ENCODE measurements at places on chromosomes 2 and 18.

DNA sequence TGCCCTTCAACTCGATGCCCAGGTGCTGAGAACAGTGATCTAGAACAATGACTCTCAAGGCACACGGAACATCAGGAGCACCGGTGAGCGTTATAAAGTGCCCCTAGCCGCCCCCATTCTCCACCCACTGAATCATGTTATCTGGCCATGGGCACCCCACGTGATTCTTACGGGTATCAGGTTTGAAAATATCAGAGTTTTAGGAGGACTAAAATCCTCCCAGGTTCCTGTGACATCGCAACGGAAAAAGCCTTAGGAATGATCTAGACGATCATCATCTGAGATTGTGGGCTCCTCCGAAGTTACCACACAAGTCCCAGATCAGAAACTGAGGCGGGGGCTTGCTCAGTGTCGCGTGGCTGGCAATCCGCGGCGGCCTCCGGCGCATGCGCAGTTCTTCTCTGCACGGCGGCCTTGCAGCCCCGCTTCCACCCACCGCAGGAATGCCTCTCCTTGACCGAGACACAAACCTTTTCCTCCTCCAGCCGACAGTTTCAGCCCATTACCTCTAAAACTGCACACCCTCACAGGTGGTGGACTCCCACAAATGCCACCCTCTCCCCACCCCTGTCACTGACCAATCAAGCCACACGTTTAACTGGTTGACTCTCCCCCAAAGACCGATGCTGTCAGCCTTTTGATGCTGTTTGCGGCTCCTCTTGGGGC lies 5.8 kb upstream of the MRPL33 start:
- DNase-seq: no peak

GRCh38 chr2:71865391-71865965 lies 282.2 kb downstream of the CYP26B1 start:
- DNase-seq: no peak

DNA sequence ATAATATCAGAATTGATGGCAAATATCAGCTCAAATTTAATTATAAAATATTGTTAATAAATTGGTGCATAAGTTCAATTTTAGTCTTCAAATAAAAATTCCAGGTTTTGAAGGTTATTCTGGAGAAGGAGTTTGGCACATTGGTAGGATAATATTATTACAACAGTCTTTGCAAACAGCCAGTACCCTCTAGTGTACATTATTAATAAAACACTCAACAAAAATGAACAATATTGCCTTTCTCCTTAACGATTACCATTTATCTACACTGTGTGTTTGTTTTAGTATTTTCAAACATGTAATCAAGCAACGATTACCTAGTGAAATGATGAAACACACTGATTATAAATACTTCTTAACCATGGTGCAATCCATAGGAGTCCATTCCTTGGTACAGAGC lies 334.0 kb upstream of the FSIP2 start:
- DNase-seq: no peak

- DNase-seq: no peak
Observed at GRCh38 chr2:25955036-25955435, 27.3 kb downstream of the KIF3C start.

- DNase-seq: no peak
Observed at GRCh38 chr2:228986961-228987360, 284.1 kb downstream of the PID1 start.

DNA sequence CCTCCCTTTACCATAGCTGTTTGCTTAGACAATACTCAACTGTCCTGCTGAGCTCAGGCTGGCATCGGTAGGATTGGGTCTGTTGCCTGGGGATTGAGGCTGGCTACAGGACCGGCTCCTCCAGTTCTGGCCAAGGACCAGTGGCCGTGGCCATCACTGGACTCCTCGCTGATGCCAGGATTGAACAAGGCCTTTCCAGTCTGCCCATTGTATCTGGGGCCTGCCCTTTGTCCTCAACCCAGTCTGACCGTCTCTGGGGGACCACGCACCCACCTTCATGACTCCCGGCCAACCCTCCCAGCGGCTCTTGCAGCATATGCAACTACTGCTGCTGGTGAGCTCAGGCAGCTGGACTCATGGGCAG lies 28.7 kb downstream of the SH2D6 start:
- no peak for DNase-seq

DNA sequence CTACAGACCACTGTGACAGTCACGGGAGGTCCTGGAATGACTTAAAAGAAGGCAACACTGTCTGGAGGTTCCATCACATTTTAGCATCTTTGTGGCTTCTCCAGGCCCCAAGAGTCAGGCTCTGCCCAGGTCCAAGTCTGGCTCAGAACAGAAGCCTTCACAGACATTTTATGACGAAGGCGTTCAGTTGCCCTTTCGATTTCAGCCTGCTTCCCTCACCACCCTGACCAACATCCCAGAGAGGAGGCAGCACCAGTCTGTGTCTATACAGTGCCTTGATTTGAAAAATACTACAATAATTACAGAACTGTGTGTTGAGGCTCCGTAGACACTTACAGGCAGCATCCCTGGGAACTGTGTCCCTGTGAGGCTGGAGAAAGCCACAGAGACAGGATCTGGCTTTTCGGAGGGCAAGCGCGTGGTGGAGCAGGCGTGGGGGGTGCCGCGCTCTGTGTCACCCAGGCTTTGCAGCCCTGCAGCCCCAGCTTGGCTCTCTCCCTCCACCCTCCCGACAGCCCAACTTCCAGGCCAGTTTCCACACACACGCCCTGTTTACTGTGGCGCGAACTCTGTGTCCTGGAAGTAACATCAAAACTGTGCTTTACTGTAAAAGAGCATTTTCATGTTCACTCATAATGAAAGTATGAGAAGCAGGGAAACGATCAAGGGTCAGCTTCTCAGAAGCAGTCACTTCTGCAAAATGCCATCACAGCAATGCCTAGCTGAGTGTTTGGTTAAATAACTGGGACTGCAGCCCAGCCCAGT lies 153.5 kb upstream of the ALKAL2 start:
- no peak for DNase-seq

GRCh38 chr2:239529313-239530015 lies 128.6 kb upstream of the HDAC4 start:
- no peak for DNase-seq

DNA sequence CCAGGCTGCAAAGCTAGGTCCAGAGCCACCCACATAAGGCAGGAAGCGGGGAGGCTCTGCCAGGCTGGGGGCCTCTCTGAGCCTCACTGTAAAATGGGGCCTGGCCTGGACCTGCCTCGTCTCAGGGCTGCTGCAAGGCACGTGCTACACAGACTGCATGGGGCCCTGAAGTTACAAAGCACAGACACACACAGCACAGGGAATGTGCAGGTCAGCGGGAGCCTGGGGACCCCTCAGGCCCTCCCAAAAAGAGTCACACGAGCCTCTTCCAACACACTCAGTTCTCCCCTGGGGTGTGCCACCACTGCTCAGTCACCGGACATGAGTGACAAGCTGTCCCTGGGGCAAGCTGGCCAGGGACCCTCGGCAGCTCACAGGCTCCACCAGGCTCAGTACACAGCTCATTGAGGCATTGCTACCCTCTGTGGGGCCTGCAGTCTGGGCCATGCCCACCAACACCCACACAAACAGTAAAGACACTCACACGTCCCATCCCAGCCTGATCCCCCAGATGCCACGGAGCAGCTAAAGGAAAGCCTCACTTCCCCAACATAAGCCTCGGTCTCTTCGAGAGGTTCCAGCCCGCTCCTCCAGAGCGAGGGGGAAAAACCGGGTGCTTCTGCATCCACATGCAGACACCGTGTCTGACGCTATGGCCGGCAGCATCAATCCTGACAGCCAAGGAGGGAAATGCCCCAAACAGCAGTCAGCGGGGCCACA lies 33.7 kb downstream of the BOK start:
- no peak for DNase-seq

- peak; percentile 82 for DNase-seq
Observed at GRCh38 chr2:27723372-27724144, 48.0 kb upstream of the MRPL33 start.

All from NCI-H82 (cell line).